ENCODE measurements at places on chromosomes 6 and 20. TPM values are rescaled to one million over a fixed set of nuclear protein-coding genes. Genes with fewer than 3 reads are reported as not detected.
A peak's percentile ranks its signal among the peaks of the same experiment; 100 is the strongest.

- DNase-seq: no peak
Measured at GRCh38 chr6:128919412-128920180, 36.7 kb downstream of the LAMA2 start.

DNA sequence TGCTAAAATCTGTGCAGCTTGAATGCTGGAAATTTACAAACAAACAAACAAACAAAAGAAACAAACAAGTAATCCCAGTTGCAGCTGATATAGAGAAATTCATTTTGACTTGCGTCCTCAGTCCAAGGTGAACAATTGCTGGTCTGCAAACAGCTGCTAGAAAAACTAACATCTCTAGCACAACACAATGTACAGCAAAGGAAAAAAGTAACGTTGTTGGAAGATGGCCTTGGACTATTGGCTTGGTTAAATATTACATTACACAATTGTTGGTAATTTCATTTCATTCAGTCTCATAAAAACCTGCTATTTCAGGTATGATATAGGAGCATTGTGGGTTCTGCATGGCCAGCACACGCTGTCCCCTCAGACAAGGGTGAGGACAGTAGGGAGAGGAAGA lies 50.0 kb downstream of the STMND1 start:
- DNase-seq: no peak

- no peak for DNase-seq
Measured at GRCh38 chr6:150619275-150619674, 19.6 kb downstream of the PLEKHG1 start.

Gene CDC5L
- total RNA-seq: 18.2 TPM

GRCh38 chr6:62978920-62979319 lies 232.3 kb upstream of the FKBP1C start:
- no peak for DNase-seq

- no peak for DNase-seq
Measured at GRCh38 chr6:32254761-32255198, 30.9 kb upstream of the NOTCH4 start.

- DNase-seq: no peak
Measured at GRCh38 chr6:154258064-154258757, 98.4 kb downstream of the IPCEF1 start.

- peak; percentile 42 for DNase-seq
Measured at GRCh38 chr6:12381587-12381986, 91.4 kb downstream of the EDN1 start.

GRCh38 chr20:11372876-11373790 lies 544.6 kb upstream of the BTBD3 start:
- DNase-seq: no peak

GRCh38 chr20:50291254-50292078 lies 100.8 kb downstream of the CEBPB start:
- DNase-seq: no peak

DNA sequence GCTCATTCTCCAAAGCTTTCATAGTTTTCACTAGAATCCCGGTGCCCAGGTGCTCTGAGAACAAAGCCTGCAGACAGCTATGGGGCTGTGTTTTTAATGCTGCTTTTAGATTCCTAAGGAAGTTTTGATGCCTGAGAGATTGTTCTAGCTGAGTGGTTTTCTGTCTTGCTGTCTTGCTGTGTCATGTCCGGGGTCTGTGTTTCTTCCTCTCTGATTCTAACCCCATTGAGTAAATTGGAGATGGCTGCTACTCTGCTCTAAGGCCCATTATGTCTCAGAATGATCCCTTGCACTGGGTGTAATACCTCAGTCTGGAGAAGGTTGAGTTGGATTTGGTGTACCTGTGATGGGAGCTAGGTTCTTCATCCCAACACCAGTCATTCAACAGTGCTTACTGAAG lies 63.4 kb downstream of the ARID1B start:
- no peak for DNase-seq

DNA sequence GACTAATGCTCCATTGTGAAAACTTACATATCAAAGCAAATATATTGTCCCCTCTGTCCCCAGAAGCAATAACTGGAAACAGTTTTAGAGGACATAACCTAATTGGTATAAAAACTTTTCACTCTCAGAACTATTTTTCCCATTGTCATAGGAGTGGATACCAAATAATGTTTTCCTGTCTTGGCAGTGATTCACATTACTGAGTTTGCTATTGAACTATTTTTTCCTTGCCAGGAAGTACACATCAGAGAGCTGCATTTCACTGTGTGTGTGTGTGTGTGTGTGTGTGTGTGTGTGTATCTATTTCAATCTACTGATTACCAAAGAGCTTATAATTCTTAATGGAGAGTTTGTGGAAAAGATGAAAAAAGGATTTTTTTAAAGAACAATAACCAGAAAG lies 45.4 kb downstream of the AKAP12 start:
- DNase-seq: peak; percentile 77

GRCh38 chr20:24872291-24873024 lies 76.6 kb upstream of the CST7 start:
- DNase-seq: no peak

GRCh38 chr20:23096986-23097520 lies 10.9 kb upstream of the CD93 start:
- no peak for DNase-seq

Gene LST1
- total RNA-seq: not detected

Gene TAAR2
- not detected for total RNA-seq

GRCh38 chr6:35724471-35724870 lies 12.4 kb upstream of the ARMC12 start:
- DNase-seq: no peak

- no peak for DNase-seq
Measured at GRCh38 chr6:5513408-5513807, 252.1 kb downstream of the FARS2 start.

DNA sequence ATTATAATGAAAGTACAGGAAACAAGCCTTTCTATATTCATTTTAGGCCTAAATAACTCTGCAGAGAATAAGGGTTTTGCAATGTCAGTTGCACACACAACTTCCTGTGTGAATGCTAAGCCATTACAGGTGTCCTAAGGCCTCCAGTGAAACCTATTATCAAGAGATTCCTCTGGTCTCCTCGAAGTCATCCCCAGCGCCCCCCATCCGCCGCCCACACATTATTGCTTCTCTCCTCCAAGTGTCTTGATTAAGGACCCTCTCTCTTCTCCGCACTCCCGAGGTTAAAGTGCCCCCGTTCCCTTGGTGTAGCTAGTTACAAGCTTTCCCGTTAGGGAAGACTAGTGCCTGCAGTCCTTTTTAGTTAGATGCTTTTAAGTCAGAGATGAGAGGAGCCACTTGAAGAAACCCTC lies 1.3 kb downstream of the HIVEP2 start:
- peak; percentile 27 for DNase-seq

- DNase-seq: no peak
Measured at GRCh38 chr6:3650959-3651697, 100.4 kb downstream of the PXDC1 start.

DNA sequence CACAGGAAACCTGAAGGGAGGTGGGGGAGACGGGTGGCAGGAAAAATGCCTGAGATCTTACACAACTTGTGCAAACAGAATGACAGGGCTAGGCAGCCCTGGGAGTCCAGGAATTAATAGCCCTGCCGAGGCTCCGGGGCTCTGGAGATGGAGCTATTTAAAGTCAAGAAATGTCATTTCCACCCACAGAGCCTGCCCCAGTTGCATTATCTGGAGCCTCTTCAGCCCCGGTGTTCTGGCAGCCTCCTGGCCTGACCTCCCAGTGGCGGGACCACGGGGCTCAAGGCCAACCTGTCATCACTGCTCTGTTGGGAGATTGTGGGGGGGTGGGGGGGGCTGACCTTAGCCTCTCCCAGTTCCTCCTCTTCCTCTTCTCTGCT lies 28.5 kb upstream of the SCUBE3 start:
- peak; percentile 31 for DNase-seq

DNA sequence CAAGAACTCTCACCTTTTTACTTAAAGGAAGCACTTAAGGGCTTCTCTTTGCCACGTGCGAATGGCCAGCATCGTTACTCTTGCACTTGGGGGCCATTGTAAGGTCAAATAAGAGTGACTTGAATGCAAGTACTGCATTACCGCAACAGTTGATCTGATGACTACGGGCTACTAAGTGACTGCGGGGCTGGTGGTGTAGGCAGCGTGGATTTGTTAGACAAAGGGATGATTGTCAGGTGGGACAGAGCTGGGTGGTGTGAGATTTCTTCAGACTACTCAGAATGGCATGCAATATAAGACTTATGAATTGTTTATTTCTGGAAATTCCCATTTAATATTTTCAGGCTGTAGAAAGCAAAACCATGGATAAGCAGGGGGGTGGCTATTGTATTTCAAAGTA lies 199.7 kb upstream of the UST start:
- no peak for DNase-seq

Gene CGAS
- total RNA-seq: 0.16 TPM

Gene SEMG1
- total RNA-seq: not detected

DNA sequence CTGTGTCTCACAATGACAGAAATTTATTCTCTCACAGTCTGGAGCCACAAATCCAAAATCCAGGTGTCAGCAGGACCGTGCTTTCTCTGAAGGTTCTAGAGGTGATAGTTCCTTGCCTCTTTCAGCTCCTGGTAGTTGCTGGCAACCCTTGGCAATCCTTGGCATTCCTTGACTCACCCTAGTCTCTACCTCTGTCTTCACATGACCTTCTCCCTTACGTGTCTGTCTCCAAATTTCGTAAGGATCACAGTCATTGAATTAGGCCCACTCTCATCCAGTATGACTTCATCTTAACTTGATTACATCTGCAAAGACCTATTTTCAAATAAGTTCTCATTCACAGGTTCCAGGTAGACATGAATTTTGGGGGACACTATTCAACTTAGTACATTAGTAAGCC lies 143.1 kb downstream of the CEP57L1 start:
- DNase-seq: no peak

- DNase-seq: no peak
Measured at GRCh38 chr6:111781041-111781708, 92.1 kb downstream of the FYN start.

GRCh38 chr6:49626811-49627210 lies 9.8 kb downstream of the RHAG start:
- no peak for DNase-seq

DNA sequence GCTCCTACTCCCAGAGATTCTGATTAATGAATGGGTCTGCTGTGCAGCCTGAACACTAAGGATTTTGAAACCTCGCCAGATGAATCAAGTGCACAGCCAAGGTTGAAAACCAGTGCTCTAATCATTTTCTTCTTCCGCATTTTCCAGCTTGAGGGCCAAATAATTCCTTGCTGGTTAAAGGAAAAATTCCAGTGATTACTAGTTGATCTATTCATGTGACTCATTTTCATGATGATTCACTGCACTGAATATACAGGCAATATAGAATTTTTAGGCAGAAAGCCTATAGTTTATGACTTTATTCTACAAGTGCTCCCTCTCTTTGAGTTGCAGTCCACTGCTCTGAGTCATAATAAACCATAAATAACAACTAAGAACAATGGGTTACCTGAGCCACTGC lies 80.6 kb upstream of the PROKR2 start:
- DNase-seq: peak; percentile 35

Gene NKX2-2
- not detected for total RNA-seq

GRCh38 chr6:21741221-21742109 lies 147.9 kb downstream of the SOX4 start:
- DNase-seq: peak; percentile 51

DNA sequence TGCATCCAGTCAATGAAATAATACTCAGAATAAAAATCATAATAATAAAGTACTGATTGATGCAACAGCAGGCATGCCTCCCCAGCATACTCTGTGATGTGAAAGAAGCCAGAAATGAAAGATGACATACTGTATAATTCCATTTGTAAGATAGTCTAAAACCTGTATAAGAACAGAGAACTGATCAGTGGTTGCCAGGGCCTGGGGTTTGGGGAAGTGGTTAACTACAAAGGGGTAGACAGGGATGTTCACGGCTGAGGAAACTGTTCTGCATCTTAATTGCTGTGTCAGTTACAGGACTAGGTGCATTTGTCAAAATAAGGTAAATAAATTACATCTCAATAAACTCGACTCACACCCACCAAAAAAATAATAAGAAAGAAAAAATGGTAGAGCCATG lies 81.3 kb upstream of the BMP2 start:
- no peak for DNase-seq

Gene ADGRF1
- 0.05 TPM for total RNA-seq

Gene CD24
- 95.1 TPM for total RNA-seq

GRCh38 chr20:60921022-60921622 lies 330.9 kb upstream of the CDH4 start:
- DNase-seq: peak; percentile 25

DNA sequence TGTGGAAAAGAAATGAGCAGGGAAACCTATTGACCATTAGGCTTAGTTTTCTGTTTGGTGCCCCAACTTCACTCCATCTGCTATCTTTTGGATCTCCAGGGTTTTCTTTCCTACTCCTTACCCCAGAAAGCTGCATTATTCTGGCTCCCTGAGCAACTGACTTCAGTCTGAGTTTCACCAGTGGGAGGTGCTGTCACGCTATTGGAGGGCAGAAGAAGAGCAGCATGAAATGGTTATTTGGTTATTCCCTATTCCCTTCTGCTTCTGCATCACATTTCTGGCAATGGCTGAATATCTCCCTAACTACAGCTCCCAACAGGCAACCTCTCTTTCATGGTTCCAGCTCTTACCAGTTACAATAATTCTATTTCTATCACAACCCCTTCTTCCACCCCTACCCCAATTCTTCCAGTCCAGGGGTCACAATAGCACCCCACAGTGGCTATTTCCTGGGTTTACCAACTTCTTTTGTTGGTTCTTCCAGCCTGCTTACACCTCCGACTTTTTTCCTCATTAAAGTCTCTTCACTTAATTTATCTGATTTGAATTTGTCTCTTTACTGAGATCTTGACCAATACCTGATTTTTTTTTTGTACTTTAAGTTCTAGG lies 311.5 kb downstream of the PLCB1 start:
- DNase-seq: no peak

- no peak for DNase-seq
Measured at GRCh38 chr20:25199473-25200260, 4.2 kb downstream of the ENTPD6 start.

Gene RAB32
- total RNA-seq: 75.7 TPM

- DNase-seq: no peak
Measured at GRCh38 chr6:41352396-41352795, 17.0 kb downstream of the NCR2 start.

- DNase-seq: no peak
Measured at GRCh38 chr6:1296542-1296941, 15.4 kb upstream of the FOXQ1 start.

Gene NHLRC1
- total RNA-seq: not detected

Gene UBE2V1
- 136 TPM for total RNA-seq

DNA sequence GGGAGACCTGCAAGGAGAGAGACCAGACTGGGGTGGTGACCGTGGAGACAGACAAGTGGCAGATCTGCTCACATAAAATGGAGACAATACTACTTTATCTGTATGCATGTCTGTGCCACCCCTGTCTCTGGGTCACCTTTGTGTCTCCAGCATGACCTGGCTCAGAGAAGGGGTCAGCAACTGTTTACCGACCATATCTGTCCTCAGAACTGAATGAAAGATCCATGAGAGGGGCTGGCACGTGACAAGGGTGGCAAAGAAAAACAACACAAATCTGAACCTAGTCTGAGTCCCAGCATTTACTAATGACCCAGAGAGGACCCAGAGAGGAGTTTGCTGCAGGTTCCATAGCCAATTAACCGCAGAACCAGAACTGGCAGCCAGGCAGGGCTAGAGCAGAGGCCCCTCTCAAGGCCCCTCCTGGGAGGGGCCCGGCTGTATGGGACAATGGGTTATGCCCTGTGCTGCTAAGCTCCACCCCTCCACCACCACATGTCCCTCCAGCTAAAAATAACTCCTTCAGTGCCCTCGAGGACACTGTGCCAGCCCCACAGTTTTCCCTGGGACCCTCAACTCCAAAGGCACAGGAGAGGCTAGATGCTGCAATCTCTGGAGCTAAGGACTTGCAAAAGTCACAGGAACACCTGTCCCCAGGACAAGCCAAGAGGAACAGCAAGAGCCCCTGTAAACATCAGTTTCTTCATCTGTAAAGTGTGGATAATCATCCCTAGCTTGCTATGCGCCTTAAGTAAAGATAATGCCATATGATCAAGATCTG lies 2.2 kb downstream of the AHCY start:
- no peak for DNase-seq

Data from astrocyte (in vitro differentiated cells and primary cell).